GM19239 (cell line): ENCODE measurements at places on chromosomes 12 and 14.

- DNase-seq, result no peak
These were observed 1.7 kb downstream of the BTG1 start for GRCh38 chr12:92143686-92144630.

GRCh38 chr12:32679091-32679919 is at the start of gene DNM1L:
Gene DNM1L, plus strand, starts transcription at chr12:32679301. Its CDS starts 63 bp downstream, at chr12:32679364.
- DNase-seq, result peak; percentile 92

DNA sequence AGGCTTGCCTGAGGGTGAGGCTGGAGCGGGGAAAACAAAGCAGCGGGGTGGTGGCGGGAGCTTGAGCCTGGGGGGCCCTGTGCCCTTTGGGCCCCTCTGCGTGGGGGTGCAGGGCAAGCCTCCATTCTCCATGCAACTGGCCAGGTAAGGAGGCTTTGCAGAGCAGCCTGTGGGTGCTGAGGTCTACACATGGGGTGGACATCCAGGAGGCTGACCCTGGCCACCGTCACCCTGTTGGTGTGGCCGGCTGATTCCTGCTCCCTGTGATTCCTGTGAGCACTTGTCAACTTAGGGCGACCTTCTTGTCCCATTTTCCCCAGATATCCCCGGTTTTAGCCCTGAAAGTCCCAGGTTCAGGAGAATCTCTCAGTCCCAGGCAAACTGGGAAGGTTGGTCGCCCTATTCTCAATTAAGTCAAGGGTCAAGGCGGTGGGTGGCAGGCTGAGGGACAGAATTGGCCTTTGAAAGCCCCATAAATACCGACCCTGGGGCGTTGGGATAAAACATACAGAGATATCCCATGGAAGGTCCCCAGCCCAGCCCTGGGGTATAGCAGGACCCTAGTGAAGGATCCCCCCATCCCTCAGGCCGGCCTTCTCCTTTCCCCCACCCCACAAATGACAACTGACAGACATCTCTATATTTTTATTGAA is 70.5 kb downstream of the PRIMA1 start:
- no peak for DNase-seq

DNA sequence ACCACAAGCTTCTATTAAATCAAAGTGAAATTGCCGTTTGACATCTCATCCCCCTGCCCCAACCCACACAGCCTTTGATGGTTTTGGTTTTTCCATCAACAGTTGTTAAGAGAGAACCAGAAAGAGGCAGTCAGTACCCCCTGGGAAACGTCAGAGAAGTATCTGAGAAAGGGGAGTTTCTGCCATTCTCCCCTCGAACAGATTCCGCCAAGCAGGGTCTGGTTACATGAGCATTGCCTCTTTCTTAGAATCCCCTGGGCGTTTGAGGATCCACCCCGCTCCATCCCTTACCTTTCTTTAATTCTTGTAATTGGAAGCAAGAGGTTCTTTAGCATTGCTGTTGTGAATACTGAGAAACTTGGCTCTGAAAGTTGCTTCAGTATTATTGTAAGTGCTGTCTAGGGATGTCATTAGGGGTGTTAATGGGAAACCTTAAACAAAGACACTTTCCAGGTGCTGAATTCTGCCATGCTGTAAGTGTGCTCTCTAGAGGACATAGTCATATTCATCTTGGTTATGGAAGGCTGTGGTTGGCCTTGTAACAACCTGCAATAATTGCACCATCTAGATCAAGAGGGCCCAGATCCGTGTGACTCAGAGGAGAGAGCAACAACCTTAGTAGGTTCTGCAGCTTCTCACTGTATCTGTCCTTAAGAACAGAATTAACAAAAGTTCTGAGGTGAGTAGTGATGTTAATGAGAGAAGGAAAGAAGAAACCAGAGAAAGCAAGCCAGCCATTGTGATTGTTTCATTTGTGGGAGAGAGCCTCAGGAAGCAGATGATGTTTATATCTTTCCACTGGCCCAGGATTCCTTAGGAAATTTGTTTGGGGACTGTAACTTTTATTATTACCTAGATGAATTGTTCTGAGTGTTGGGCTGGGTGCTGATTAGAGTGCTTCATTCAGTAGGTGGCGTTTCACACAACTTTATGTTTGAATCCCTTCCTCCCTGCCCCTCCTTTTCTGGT is 9.0 kb downstream of the TMBIM6 start:
- no peak for DNase-seq

DNA sequence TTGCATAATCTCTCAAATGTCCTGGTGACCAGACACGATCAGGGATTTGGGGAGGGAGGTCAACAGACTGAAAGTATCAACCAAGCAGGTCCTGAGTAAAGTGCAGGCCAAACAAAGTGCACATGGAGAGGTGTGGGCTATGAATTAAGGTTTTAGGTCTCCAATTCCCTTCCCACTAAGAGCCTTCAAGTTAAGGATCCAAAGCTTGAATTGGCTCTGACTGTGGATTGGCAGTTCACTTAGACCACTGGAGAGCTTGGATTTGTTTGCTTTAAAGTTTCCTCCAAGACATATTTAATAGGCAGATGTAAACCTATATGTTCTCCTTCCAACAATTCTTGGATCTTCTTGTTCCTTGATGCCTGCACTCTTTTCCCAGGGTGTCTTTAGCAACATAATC is 129.6 kb upstream of the IGF1 start:
- no peak for DNase-seq

GRCh38 chr14:51674294-51675002 is 22.7 kb downstream of the FRMD6 start:
- no peak for DNase-seq
